CD4-positive, alpha-beta T cell (primary cell): ENCODE measurements at places on chromosomes 1 and 21.

- no peak for DNase-seq
These were observed 17.0 kb upstream of the NGF start for GRCh38 chr1:115355069-115355468.

- no peak for DNase-seq
These were observed 818 bp upstream of the TFAP2E start for GRCh38 chr1:35572296-35572695.

GRCh38 chr1:106972074-106972473 is 84.4 kb upstream of the PRMT6 start:
- no peak for DNase-seq

DNA sequence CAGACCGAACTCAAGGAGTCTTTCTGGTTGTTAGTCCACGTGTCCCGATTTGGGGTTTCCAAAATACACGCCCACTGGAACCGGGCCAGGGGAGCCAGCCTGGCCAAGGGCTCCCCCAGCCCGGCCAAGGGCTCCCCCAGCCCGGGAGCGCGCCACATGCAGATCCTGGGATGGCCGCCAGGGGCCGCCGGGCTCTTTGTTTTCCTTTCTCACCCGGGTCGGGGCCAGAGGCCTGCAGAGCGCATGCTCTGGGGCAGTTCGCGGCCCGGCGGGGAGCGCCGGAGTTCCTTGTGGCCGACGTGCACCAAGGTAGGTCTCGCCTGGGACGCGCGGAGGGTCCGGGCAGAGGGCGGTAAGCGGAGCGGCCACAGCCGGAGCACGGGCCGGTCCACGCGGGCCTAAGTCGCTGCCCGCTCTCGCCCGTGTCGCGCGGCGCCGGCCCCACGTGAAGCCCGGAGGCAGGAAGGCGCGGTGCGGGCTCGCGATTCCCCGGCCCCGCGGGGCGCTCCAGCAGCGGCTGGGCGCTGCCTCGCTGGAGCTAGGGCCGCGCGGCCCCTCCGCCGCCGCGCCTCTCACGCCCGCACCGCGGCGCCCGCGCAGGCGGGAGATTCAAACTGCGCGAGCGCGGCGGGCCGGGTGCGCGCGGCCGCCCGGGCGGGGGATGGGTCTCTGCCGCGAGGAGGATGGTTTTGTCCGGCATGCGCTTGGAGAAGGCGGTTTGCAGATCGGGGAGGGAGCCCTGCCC is 12.3 kb downstream of the RCC1 start:
- DNase-seq: peak; percentile 93

GRCh38 chr1:201485184-201485774 is 16.3 kb upstream of the PHLDA3 start:
- no peak for DNase-seq

- DNase-seq: no peak
These were observed 40.5 kb downstream of the CD34 start for GRCh38 chr1:207870306-207871031.

DNA sequence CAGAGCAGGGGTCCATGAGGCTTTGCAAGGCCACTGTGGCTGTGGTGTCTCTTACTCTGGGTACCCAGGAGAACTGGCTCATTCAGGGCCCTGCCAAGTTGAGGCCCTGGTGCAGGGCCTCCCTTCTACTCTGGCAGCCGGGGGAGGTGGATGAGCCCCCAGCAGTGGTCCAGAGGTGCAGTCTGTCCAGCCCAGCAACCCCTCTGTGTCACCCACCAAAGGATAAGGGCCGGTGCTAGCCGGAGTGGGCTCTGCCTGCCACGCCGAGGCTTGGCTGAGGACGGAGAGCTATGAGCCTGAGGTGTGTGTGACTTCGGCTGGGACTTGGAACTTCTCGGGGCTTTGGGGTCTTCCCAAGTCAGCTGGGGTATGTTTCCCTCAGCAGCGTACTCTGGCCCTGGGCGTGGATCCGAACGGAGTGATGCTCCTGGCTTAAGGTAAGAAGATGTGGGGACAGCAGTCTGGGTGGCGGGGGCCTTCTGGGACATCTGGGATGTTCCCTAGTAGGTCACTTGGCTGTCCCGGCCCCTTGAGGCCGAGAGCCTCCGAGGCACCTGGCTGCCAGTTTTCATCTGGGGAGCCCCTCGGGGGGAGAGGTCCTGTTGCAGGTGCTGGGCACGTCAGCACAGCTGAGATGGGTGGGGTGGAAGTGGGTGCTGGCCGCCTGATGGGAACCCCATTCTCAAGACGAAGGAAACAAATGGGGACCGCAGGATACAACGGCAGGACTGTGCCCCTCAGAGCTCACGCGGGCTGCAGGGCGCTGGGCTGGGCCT is 25.9 kb downstream of the RUNX3 start:
- DNase-seq: no peak

DNA sequence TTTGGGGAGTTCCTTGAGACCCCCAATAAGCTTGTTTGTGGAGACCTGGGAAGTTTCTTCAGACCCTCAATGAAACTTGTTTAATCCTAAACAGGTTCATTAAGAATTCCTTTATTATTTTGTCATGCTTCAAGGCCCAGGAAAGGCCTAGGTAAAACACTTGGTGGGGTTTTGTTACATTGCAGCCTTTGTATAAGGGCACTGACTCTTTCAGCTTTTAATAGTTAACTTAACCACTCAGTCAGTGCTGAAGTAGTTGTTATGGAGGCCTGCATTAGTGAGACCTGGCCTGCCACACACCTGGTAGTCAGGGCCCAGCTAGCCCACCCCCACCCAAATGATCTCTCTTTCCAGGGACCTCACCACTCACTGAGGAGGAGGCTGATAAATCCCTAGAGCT is 103.7 kb downstream of the FCRL5 start:
- no peak for DNase-seq

DNA sequence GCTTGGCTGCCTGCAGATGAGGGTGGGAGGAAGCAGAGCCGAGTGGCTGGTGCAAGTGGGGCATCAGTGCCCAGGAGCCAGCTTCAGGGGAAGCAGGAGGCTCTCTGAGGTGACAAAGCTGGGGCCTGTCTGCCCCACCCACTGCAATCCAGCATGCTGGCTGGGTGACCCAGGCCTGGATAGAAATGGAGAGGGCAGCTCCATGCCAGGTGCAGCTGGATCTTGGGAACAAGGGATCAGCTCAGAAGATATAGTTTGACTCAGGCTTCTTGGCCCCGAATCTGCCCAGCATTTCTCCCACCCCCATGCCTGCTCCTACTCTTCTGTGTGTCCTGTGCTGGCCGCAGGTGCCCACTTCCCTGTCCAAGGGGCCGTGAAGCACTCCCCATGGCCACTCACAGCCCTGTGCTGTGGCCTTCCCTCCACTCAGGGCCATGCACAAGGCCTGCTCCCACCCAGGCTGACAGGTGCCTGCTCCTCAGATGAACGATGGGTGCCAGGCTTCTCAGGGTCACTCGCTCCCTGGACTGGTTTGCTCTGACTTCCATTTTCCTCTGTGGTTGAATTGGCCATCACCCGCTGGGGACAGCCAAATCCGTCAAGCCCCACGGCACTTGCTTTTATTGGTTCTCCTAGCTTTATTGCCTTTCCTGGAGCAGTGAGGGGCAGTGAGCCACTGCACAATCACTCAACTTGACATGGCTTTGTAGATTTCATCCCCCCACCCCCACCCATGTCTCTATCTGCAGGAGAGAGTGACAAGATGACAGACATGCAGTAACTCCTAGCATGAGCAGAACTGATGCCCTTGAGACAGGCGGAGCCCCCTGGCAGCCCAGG is 174.8 kb upstream of the VAMP3 start:
- DNase-seq: no peak

DNA sequence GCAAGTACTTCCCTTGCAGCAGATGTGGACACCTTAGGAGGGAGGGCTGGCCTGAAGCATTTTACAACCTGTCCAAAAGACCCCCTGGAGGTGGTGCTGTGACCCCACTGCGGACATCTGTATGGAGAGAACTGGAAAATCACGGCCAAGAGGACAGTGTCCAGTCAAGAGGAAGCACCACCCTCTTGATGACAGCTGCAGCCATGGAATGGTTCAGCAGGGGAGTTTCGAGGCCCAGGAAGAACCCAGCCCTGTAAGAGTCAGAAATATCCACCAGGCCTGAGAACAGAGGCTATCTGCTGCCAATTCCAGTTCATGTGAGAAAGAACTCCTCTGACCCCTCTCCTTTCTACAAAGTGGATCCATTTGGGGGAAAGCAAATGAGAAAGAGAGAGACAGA is 126.8 kb downstream of the PLXNA2 start:
- DNase-seq: no peak

- peak; percentile 11 for DNase-seq
These were observed 85.4 kb upstream of the OLIG2 start for GRCh38 chr21:32940079-32941014.

- DNase-seq: peak; percentile 78
These were observed 5.6 kb upstream of the FAM131C start for GRCh38 chr1:16078925-16079656.

- DNase-seq: no peak
These were observed 16.0 kb upstream of the SCCPDH start for GRCh38 chr1:246708166-246708565.

GRCh38 chr1:53638360-53639035 is 100.5 kb downstream of the GLIS1 start:
- DNase-seq: no peak

DNA sequence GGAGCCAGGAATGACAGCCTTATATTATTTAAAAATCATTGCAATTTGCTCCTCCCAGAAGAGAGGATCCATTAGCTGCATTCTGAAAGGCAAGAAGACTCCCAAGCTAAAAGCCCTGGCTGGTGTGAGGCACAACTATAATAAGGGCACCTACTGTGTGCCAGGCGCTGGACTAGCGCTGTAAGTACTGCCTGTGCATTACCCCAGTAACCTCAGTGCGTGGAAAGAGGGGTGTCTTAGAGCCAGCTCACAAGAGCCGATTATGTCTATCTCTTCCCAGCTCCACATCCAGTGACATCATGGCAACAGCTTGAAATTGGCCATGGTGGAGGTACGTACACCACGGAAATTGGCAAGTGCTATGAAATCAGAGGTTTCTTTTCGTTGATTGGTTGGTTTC is 141.7 kb upstream of the IRF2BP2 start:
- no peak for DNase-seq

GRCh38 chr1:156065212-156065611 is 4.3 kb downstream of the RAB25 start:
- no peak for DNase-seq

GRCh38 chr1:108961198-108961597 is 2.1 kb downstream of the CLCC1 start:
- DNase-seq: no peak

DNA sequence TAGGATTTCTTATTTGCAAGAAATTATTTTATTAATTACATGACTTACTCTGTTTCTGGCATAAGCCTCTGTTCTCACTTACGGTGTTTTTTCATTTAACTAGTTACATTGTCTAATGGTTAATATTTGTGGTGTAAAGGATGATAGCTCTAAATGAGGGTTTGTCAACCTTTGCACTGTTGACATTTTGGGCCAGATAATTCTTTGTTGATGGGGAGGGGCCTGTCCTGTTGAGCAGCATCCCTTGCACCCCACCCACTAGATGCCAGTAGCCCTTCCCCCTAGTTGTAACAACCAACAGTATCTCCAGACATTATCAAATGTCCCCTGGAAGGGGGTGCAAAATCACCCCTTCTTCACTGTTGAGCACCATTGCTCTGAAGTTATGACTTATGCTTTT is 83.6 kb upstream of the SLC44A3 start:
- no peak for DNase-seq

DNA sequence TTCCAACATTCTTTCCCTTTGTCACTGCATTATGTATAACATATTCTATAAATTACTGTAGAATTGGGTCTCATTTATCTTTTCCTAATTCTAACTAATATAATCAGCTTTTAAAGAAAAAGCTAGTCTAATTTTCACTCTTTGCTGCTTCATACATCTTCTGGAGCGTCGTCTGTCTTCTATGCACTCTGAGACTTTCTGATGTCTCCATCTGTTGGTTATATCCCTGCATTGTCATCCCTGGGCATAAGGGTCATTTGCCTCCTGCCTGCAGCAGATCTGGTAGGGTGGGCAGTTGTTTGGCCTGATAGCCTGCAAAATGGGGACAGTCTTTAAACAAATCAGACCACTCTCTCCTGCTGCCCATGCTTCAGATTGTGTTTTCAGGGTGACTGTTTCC is 40.8 kb upstream of the DYNLT5 start:
- DNase-seq: no peak

DNA sequence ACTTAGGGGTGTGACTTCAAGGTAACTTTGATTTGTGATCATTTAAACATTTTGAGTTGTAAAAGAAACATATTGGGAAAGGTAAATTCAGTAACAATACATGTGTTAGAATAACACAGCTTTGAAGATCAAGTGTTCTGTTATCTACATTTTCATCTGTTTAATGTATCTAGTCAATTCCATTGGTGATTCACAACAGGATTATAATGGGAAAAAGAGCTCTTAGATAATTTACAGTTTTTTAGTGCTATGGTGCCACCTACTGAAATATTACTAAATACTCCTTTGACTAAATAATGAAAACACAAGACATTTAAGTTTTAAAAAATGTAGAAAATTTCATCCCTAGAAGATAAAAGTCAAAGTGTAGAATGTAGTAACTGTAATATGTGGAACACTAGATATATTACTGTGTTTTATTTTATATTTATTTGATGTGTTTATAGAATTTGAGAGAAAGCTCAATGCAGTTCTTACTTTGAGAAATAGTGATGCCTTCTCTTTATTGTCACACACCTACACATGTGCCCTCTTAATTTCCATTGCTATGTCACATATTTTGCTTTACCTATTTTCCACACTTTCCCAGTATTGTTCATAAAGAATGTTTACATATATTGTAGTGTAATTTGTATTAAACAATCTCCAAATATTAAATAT is 47.4 kb downstream of the PTPRC start:
- DNase-seq: no peak

GRCh38 chr1:229229137-229229720 is 41.7 kb upstream of the RAB4A start:
- no peak for DNase-seq

DNA sequence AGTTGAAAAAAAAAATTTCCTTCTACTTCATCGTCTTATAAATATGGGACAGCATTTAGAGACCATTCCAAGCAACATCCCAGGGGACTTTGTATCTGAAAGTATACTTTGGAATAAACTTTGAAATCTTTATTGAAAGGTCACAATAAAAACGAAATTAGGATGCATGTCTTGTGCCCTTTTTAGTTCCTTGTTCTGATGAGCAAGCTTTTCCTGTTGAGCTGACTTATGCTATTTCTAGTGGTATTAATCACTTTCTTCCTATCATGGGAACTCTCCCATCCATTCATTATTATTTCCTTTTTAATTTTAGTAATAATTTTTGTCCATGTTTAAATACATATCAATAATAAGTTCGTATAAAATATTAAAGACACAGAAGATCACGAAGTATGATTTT is 4.0 kb upstream of the GBP2 start:
- DNase-seq: no peak

DNA sequence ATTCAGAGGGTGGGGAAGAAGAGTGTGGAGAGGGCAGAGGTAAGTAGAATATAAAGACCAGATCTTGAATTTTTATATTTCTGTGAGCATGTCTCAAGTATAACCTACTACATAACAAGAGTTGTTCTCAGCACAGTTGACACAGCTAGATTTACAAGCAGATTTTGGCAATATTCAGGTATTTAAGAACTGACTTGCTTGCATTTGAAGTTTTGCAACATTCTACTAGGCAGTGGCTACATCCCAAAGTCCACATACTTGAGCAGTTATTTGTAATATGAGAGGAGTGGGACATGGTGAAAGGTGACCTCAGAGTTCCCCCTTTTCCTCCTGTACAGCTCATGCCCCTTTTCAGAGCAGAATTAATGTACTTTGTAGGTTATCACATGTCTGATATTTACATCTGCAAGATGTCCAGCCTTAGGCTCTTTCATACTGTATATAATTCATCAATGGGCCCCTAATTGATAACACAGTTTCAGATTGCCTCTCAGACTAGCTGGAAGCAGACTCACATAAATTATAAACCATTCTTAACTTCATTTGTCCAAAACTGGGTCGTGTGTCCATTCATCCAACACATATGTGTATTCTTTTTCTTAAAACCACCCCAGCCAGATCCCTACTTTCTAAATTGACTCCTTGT is 136.7 kb upstream of the RAVER2 start:
- DNase-seq: no peak
